ENCODE measurements at places on chromosomes 7 and 10.

GRCh38 chr10:65194555-65194954 is 1673.4 kb downstream of the REEP3 start:
- H3K27me3 ChIP-seq = no peaks in the 10 kb centered on the region
- H3K27ac ChIP-seq = no peak overlapping the region
- no peaks in the 10 kb centered on the region for H3K4me1 ChIP-seq
- H3K4me3 ChIP-seq = no peak overlapping the region

GRCh38 chr10:123429706-123430221 is 236.4 kb upstream of the GPR26 start:
- peaks cover 6% of the 10 kb centered on the region for H3K27me3 ChIP-seq
- H3K36me3 ChIP-seq = no peaks in the 10 kb centered on the region
- H3K27ac ChIP-seq = no peak overlapping the region
- H3K4me3 ChIP-seq = no peak overlapping the region

DNA sequence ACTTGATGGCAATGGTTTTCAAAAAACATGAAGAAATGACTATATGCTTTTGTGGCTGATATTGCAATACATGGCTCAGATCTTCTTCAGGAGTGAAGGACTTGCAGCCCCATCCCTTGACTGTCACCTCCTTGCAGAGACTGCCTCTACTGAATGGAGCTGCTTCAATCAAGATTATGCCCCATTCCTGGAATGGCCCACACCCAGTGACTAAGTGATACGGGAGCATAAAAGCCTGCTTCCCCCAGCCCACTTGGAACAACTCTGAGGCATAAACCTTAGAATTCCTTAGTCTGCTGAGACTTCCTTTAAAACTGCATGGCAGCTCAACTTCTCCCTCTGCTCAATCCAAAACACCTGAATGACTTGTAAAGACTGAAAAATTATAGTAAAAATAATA is 957.1 kb downstream of the SORCS3 start:
- no peaks in the 10 kb centered on the region for H3K4me1 ChIP-seq
- no peak overlapping the region for H3K4me3 ChIP-seq
- H3K27ac ChIP-seq = no peak overlapping the region
- no peaks in the 10 kb centered on the region for H3K36me3 ChIP-seq
- no peak for DNase-seq
- H3K27me3 ChIP-seq = no peaks in the 10 kb centered on the region

GRCh38 chr7:73638911-73639310 is 14.6 kb upstream of the MLXIPL start:
- H3K27ac ChIP-seq = no peak overlapping the region
- no peak overlapping the region for H3K4me3 ChIP-seq
- no peaks in the 10 kb centered on the region for H3K36me3 ChIP-seq
- DNase-seq = no peak
- no peaks in the 10 kb centered on the region for H3K4me1 ChIP-seq

GRCh38 chr7:155429651-155430050 is 28.3 kb upstream of the EN2 start:
- H3K36me3 ChIP-seq = no peaks in the 10 kb centered on the region
- DNase-seq = no peak
- H3K27ac ChIP-seq = no peak overlapping the region

Data from activated naive CD8-positive, alpha-beta T cell treated with anti-CD3 and anti-CD28 coated beads, Interleukin-2, amount 10 ng/mL, durations not matched to agents 7 days and 5 days (primary cell).